Mammary epithelial cell (primary cell): ENCODE measurements at places on chromosomes 4 and X.

GRCh38 chr4:158259955-158260575 is 49.8 kb downstream of the TMEM144 start:
- DNase-seq, result peak; percentile 11

GRCh38 chr4:25096981-25097443 is 63.2 kb downstream of the SEPSECS start:
- DNase-seq, result no peak

- DNase-seq, result no peak
These were observed 632.5 kb downstream of the KCTD8 start for GRCh38 chr4:43816116-43816515.

GRCh38 chr4:169398316-169398715 is 127.6 kb upstream of the SH3RF1 start:
- peak; percentile 83 for DNase-seq

- no peak for DNase-seq
These were observed 346.4 kb downstream of the ZNF674 start for GRCh38 chrX:46198858-46199257.

DNA sequence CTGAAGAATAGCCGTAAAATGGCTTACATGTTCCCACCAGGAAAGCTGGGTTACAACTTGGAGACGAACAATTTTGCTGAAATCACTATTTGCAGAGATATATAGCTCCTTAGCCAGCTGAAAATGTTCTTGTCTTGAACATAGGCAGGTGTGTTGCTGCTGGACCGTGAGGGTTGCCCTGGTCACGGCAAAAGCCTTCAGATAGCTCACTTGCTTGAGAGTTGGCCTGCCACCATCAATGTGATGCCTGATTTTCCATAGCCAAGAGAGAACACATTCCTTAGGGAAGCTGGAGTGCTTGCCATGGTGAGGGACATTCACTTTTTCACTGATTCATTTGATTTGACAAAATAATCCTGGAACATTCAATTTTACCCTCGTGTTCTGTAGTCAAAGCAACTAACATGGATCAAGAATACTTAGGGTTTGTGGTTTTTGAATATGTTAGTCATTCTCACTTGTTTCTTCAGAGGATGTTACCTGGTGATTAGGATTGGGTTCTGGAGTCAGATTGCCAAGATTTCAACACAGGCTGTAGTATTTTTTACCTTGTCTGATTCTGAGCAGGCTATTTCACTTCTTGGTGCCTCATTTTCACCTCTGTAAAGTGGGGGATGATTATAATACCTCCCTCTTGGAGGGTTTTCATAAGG is 536.9 kb downstream of the RAPGEF2 start:
- DNase-seq, result peak; percentile 76

- no peak for DNase-seq
These were observed 34.1 kb upstream of the SORCS2 start for GRCh38 chr4:7158081-7158750.

DNA sequence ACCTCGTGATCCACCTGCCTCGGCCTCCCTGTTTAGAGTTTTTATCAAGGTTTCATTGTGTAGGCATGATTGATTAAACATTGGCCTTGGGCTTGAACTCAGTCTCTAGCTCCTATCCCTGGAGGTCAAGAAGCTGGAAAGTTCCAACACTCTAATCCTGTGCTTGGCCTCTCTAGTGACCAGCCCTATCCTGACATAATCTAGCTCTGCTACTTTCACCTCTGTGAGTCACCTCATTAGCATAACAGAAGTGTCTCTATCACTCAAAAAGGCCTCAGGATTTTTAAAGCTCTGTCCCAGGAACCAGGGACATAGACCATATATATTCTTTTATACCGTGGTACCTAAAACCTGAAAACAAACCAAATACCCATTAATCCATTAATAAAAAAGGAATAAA is 377.5 kb downstream of the CENPC start:
- DNase-seq, result no peak

GRCh38 chrX:28189011-28189410 is 207.8 kb upstream of the DCAF8L1 start:
- peak; percentile 87 for DNase-seq

DNA sequence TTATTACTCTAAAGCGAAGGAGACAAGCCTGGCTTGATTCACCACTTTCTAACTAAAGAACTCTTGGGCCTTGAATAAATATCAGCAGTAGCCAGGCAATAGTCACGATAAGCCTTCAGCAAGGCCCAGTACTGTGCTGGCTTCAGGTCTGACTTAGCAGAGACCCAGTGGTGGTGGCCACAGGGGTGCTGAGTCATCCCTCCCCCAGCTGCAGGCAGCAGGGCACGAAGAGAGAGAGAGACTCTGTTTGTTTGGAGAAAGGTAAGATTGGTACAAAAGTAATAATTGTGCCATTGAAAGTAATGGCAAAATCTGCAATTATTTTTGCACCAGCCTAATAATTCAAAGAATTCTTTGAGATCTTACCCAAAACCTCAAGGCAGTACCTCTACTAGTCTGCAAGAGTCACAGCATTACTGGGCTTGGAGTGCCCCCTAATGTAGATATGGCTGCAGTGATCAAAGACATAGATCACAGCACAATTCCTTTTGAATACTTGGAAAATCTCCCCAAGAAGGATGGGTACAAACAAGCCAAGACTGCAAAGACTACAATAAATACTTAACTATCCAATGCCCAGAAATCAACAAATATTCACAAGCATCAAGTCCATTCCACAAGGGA is 159.5 kb upstream of the USP38 start:
- DNase-seq, result peak; percentile 21

DNA sequence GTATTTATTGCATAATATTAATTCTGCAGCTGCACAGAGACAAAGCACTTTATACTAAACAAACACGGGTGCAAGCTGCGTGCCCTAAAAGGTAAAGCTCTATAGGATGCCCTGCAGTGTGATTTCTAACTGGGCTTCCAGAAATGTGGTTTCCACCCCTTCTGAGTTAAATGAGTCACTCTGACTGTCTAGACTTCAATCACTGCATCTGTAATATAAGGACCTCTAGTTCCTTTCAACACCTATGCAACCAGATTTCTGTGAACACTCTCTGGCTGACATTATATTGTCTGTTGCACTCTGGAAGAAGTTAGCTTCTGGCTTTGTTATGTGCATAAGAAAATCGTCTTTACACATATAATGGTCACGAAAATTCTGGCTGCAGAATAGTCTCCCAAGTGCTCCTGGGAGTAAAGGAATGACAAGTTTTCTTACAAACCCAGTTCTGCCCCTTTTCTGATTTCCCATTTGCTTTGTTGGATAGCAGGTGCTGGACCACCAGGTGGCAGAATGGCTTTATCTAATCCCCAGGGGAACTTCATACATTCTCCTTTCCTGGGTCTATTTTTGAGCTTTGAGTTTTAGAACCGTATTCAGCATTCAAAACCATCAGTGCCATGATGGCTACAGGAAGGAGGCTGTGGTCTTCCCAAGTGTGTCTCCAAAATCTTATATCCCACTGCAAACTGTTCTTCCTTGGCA is 842.2 kb downstream of the STIM2 start:
- DNase-seq, result peak; percentile 28

DNA sequence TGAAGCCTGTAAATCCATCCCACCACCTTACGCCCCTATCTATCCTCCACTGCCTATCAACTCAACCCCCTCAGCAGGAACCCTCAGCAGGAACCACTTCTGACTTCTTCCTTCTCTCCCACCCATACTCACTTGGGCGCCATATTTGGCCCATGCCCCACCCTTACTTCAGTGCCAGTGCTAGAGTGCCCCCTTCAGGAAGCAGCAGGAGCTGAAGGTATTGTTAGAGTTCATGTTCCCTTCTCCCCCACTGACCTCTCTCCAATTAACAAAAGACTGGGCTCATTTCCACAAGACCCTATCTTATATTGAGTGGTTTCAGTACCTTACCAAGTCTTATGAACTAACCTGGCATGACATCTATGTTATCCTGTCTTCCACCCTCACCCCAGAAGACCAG is 363.1 kb upstream of the SLIT2 start:
- no peak for DNase-seq

DNA sequence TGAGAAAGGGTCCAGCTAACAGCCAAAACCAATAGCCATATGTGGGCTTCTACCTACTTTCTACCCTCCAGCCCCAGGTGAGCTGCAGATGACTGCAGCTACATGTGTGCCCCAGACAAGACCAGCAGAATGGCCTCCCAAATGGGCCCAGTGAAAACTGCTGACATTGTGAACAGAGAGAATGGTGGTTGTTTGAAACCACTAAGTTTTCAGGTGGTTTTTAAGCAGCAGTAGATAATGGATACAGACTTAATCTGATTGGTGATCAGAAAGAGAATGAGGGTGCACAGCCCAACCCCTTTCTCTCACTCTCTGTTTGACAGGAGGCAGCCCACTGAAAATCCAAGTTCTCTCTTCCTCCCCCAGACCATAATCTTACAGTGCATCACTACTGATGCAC is 42.5 kb upstream of the BBS12 start:
- no peak for DNase-seq

- no peak for DNase-seq
These were observed 109.7 kb downstream of the AFAP1 start for GRCh38 chr4:7829652-7830580.

DNA sequence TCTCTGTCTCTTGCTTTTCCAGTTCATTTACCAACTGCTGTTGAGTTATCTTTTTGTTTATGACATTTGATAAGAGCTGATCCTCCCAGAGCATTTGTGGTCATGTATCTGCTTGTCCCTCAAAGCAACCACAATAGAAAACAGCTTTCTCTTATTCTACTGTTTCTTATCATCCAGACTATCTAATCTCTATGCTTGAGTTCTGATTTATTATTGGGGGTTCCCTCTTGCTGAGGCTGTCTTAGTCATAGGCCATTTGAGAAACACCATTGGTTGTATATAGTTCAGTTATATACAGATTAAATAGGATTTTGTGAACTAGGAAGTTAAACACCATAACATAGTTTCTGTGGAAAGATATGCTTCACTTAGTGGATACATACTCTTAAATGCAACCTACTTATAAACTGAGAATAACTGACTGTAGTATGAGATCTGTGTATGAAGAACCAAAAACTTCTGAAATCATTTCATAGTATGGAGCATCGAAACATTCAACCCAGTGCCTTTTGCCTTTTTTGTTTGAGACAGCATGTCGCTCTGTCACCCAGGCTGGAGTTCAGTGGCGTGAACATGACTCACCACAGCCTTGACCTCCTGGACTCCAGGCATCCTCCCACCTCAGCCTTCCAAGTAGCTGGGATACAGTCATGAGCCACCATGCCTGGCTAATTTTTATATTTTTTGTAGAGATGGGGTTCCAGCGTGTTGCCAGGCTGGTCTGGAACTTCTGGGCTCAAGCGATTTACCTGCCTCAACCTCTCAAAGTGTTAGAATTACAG is 75.8 kb downstream of the STIM2 start:
- DNase-seq, result no peak

DNA sequence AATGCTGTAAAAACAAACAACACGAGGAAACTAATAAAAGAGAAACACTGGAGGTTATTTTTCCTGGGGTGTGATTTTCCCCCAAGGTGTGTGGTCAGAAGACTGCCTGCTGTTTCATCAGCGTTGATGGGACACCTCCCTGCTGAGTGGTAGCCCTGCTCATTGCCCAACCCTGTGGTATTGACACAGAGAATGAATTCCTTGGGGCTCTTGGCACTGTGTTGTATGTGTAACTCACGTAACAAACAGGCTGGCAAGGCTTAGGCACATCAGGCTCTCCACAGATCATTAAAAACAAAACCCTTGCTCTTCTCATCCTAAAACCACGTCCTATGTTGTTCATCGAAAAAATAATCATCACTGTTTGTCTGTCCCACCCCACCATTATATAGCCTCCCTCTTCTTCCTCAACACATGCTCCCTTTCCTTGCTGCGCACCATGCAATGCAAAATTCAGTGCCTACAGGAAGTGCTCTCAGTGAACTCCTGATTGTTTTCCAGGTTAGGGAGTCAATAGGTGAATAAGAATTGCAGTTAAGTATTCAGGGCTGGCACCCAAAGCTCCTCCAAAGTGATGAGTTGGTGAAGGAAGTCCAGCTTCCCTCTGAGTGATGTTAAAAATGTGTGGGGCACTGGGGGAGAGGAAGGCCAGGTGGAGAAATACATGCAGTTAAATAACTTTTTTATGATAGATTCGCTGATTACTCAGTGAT is 11.4 kb upstream of the PUDP start:
- DNase-seq, result peak; percentile 86

DNA sequence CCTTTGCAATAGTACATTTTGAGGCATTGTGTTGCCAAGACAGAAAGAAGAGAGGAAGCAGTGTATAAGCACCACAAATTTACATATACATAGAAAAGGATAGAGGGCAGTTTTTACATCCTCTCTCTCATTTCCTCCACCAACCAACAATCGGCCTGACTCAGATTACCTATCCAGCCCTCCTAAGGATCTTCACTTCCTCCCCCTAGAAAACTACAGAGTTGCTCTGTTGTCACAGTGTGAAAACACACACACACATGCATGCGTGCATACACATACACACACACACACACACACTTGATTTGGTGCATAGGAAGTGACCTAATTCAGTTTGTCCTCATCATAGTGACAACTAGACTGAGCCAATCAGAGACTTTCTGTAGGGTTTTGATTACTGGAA is 98.8 kb upstream of the SPRY1 start:
- no peak for DNase-seq

GRCh38 chr4:45855857-45856256 is 268.0 kb downstream of the GABRG1 start:
- DNase-seq, result no peak

DNA sequence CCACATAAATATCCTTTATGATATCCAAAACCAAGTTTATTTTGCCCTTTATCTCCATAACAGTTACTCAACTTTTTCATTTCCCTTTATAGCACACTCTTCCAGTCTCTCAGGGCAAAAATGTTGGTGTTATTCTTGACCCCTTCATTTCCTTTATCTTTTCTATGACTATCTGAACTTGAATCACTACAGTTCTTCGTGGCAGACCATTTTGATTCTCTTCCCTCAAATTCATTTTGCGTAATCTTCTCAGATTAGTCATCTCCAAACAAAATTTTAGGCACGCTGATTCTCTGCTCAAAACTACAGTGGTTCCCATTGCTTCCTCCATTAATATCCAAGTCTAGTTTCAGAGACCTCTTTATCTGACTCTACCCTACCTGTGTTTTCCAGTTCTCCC is 26.1 kb downstream of the RUFY3 start:
- DNase-seq, result no peak

GRCh38 chr4:101400096-101400495 is 52.8 kb upstream of the PPP3CA start:
- DNase-seq, result peak; percentile 39
